ENCODE measurements at places on chromosomes 7 and 10.

GRCh38 chr7:127678947-127679346 is 27.0 kb downstream of the SND1 start:
- no peak for DNase-seq

DNA sequence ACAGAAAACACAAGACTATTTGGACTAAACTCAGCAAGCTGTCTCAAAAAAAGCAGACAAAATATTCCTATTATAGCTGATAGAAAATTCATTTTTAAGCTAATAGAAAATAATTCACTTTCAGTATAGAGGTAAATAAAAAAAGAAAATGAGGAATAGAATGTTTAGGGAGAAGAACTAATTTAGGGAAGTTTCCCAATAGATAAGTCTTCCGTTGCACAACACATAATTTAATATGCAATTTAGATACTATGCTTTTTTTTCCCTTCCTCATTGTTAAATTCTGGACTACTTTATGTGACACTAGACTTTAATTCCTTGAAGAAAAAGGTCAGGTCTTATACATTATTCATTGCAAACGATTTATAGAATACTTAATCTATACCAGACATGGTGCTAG is 10.3 kb downstream of the PNPLA8 start:
- no peak for DNase-seq

DNA sequence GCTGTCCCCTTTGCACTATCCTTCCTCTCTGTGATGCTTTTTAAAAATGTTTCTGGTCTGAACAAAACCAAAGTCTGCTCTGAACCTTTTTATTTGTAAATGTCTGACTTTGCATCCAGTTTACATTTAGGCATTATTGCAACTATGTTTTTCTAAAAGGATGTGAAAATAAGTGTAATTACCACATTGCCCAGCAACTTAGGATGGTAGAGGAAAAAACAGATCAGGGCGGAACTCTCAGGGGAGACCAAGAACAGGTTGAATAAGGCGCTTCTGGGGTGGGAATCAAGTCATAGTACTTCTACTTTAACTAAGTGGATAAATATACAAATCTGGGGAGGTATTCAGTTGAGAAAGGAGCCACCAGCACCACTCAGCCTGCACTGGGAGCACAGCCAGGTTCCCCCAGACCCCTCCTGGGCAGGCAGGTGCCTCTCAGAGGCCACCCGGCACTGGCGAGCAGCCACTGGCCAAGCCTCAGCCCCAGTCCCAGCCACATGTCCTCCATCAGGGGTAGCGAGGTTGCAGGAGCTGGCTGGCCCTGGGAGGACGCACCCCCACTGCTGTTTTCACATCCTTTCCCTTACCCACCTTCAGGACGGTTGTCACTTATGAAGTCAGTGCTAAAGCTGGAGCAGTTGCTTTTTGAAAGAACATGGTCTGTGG is 11.4 kb upstream of the CSGALNACT2 start:
- DNase-seq: no peak

DNA sequence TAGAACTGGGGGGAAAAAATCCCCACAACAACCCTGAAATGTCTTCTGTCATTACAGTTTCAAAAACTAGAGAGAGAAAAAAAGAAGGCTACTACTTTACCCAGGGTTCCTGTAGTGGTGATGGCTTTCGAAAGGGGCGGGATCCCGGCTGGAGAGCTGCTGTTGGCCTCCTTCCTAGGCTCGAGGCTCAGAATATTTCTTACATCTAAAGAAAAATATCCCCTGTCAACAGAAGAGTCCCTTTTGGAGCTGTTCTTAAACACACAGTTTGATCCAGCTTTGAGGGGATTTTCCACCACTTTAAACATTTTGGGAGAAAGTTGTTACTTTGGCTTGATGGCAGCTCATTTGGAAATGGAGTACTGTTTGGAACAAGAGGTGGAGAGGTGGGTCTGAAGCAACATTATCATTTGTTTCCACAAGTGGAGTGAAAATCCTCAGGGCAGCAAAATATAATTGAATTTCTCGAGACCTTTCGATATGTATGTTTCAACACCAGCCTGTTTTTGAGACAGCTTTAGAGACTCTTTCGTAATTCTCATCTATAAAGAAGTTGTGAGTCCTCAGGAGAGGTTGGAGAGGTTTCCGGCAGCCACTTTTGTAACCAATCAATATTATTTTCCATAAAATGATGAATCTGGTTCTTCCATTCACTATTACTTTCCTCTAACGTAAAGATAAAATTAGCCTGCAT is 5.1 kb downstream of the HOXA13 start:
- DNase-seq: no peak

DNA sequence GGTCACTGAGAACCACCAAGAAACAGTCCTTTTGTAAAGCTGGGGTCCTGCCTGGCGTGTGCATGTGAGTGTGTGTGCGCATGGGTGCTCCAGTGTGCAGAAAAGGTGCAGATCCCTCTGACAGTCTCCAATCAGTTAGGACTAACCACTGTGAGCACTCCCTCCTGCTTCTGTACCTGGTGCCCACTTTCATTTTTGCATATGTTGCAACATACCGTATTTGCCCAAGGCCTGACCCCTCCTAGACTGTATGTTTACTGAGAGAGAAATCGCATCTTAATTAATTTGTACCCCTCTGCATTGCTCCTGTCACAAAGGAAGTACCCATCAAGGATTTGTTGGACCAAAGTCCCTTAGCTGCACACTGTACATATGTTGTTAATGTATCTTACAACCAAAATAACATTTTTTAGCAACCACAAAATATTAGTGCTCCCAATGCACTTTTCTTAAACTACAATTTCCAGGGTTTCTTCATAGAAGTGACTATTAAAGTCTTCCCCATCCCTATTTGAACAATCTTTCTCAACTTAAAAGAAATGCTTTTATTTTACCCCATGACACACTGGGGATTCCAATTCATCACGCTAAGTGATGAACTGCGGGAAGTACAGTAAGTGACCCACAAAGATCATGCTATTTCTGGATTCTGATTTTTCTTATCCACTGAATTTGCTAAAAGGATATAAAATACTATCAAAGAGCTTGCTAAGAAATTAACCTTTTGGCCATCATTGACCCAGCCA is 16.6 kb downstream of the PAXIP1 start:
- DNase-seq: no peak

DNA sequence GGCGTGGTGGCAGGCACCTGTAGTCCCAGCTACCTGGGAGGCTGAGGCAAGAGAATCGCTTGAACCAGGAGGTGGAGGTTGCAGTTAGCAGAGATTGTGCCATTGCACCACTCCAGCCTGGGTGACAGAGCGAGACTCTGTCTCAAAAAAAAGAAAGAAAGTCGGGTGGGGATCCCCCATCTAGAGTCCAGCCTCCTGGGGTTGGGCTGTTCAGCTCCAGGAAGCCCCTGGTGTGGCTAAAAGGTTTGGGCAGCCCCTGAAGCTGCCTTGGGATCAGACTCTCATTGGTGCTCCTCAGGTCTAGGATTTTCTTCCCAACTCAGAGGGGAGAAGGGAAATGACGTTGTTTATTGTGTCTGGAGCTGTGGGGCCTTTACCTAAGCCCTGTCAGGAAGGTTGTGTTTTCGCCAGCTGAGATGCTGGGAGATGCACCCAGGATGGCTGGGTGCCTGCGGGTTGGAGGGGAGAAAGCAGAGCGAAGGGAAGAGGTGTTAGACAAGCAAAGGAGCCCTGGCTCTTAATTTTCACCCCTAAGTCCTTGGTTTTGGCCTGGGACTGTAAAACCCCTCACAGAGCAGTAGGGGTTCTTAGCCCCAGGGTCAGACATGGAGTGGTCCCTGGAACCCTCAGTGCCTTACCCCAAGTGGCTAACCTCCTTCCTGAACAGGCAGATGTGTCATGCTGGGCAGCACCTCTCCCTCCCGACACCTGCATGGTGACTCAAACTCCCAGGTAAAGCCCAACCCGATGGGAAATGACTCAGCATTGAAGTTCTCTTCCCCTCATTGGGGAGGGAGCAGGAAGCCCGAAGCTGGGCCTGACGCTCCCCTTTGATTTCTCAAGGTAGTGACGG is 21.1 kb downstream of the PLAU start:
- DNase-seq: peak; percentile 8

GRCh38 chr7:27992097-27992496 is 188.5 kb downstream of the JAZF1 start:
- no peak for DNase-seq

GRCh38 chr10:68647672-68648341 is 73.2 kb upstream of the CCAR1 start:
- DNase-seq: no peak

DNA sequence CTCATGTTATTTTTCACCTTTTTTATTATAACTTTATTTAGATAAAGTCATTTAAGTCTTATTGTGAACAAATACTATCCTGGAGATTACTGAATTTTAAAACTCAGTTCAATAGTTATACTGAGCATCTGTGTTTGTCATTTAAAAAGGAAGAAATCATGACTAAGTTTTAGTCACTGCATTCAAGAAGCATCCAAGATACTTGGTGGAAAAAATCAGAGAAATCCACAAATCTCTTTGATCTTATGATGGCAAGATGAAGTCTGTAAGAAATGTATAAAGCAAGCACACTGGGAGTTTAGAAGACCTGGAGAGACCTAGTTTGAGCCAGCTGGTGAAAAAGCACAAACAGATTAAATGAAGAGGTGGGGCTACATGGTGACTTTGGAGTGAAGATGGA is 529.8 kb upstream of the IGFBP3 start:
- no peak for DNase-seq

GRCh38 chr10:19048489-19048888 is at the start of gene MALRD1:
TSS of gene MALRD1 (plus strand) at chr10:19048801. CDS start at chr10:19048939, 138 bp downstream.
- no peak for DNase-seq

DNA sequence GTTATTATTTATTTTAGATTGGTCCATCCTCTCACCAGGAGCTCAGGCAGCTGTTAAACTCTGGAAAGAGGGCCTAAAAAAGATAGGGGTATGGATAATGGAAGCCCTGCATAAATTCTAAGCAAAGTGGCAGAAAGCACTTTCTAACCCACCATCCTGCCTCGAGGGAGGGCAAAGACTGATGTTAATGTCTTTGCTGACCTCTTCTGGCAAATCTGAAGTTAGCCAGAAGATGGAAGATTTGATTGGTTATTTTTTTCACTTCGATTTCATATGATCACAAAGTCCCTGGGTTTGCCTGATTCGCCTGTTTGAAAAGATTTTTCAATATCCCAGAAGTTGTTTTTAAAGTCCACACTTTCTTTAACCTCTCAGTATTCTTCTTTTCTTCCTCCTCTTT is 24.8 kb downstream of the OR9A2 start:
- no peak for DNase-seq

- no peak for DNase-seq
Measured at GRCh38 chr10:126042354-126042753, 146.0 kb downstream of the FANK1 start.

GRCh38 chr10:99982728-99983127 is 27.0 kb downstream of the DNMBP start:
- no peak for DNase-seq

DNA sequence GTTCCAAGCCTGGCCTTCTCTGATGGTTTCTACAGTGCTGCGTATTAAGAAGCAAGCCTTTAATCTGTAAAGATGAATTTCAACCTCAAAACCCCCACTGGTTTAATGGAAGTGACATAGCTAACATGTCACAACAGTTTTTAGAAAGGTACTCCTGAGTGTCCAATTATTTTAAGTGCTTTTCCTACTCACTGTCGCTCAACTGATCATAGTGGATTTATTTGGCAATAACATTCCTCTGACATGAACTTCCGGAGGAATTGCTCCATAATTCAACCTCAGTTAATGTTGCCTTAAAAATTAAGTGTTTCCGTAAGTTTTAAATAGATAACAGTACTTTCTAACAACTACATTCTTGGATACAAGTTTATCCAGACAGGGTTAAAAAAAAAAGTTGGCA is 57.5 kb downstream of the AGMO start:
- no peak for DNase-seq

DNA sequence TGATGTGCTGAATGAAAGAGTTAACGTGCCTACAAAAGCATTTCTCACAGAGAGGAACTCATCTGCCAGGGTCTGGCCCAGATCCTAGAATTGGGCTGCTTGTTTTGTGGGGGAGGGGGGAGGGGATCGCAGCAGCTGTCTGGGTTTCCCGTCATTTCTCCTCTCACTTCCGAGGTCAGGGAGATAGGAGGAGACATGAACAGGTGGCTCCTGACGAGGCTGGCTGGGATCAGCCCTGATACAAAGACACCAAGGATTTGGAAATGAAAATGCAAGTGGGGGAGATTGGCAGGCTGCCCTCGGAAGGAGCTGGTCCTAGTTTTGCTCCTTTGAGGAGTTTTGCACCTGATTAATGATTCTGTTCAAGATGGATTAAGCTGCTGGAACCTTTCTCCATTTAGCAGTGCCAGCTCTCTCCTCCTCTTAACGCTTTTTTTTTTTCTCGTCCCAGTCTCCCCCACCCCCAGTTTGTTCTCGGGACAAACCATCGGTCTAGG is 86.8 kb upstream of the KMT2C start:
- DNase-seq: no peak

- no peak for DNase-seq
Measured at GRCh38 chr10:62830679-62831078, 14.5 kb upstream of the EGR2 start.

GRCh38 chr10:19958787-19959186 is 142.6 kb downstream of the PLXDC2 start:
- no peak for DNase-seq

DNA sequence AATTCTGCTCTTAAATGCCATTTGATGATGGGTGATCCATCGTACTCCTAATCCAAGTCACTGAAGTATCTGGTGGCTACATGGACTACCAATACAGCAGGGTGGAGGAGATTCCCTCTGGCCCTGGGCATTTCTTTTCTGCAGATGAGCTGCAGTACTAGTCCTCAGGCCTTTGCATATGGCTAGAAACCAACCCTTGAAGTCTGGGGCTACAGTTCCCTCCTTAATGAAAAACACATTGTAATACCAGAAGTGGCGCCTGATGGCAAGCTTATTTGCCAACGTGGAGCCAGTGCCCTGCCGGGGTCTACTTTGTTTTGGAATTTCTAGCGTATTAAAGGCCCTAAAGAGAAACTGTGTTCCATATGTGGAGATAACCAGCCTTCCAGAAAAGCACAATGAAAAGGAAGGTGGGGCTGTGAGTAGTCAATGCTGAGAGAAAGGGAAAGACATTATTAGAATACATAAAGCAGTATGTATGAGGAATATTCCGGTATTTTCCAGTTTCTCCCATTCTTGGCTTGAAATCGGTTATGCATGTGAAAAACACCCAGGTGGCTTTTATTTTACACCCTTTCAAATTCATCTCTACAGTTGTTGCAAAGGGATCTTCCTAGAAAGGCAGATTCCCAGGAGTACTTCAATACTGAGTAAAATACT is 368.8 kb downstream of the PRPF18 start:
- DNase-seq: no peak

DNA sequence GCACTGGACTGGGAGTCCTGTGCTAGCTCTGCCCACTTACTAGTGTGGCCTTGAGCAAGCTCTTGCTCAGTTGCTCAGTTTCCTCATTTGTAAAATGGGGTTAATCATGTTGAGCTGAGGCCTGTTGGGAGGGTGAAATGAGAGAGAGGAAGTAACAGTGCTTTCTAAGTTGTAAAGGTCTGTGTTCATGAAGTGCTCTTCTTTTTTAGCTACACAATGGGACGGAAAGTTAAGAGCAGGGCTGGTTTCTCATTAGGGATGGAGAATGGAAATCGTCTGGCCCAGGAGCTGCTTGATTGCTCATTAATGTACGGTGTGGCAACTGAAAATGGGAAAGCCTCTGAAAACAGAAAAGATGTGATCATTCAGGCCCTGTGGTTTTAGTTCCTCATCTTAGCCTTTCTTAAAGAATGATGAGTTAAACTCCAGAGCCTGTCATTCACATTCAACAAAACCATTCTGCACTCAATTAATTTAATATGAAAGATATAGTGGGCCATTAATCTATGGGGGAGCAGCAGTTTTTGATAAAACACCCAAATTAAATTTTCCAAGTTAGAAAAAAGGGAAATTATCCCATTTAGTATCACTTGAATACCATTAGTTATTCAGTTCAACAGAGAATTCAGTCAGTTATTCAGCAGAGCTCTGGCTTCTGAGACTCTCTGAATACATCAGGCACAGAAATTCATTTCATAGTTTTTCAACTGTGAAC is 60.5 kb downstream of the SH2D4B start:
- DNase-seq: no peak

Measured in NCI-H1436 (cell line).